Lower leg skin (tissue), 4 donors: ENCODE measurements at places on chromosomes 7 and 10.

GRCh38 chr10:89371987-89372386 is 5.9 kb upstream of the IFIT1B start:
- no peak for DNase-seq

DNA sequence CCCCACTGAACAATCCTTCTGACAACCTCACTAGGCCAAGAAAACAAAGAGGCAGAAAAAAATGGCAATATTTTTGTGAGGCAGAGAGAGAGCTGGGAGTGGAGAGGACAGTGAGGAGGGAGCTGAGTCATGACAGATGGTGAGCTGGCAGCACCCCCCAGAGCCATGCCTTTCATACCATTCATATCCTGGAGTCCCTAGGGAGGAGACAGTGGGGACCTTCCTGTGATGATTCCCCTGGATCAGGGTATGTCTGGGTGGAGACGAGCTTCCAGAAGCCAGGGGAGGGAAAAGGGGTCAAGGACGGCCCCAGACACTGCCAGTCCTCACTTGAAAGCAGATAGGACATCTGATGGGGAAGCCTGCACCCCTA is 160.5 kb downstream of the ADAM12 start:
- DNase-seq = no peak

DNA sequence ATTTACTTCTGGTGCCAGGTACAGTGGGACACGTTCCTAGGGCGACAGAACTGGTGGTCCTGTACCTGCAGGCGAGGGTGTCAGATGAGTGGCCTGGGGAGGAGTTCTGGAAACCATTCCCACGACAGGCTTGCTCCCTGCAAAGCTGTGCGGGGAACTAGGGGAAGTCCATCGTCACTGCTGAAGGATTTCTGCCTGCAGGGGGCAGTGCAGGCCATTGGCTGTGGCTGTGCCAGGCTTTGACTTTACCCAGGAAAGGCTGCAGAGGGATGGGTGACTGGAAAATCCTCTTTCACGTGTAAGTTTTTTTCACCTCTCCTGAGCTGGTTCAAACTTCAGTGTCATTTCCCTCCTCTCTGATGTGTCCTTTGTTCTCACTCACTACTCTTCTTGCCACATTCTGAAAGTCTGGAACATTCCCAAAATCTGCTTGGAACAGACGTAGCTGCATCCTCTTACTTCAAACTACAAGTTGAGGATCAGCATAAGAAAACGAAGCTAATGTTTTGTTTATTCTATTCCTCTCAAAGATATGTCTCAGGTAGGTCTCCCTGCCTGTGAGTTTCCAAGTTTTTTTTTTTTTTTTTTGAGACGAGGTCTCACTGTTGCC is 126.5 kb downstream of the SH2D4B start:
- peak; percentile 92 for DNase-seq

GRCh38 chr7:139078911-139079310 is 30.6 kb downstream of the ZC3HAV1 start:
- DNase-seq = no peak

DNA sequence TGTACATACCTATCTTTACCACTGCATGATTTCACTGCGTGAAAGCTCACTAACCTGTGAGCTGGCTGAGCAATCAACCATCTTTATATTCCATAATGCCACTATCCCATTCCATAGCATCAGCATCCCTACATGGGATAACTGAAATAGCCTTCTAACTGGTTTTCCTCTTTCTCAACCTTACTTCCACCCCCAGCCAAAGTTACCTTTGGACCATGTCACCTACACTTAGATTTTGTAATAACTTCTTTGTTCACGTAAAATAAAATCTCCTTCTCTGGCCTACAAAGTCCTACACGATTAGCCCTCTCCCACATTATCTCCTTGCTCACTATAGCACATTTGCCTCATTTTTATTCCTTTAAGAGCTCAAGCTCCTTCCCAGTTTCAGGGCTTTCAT is 2.5 kb downstream of the PSMA2 start:
- no peak for DNase-seq

DNA sequence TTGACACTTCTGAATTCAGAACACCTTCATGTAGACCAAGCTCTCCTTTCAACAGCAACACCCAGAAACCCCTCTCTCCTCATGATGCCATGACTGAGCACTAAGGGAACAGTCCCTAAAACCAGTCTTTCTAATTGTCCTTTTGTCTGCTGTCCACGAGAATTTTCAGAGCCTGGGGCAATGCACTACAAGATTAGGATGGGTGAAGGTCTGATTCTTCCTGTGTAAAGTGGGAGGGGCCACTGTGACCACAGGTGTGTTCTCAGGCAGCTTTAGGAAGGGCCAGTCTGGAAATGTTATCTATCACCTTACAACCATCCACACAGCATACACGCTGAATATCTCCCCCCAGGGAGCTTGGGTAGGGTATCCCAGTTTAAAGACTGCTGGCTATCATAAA is 7.9 kb downstream of the PAXIP1 start:
- no peak for DNase-seq

DNA sequence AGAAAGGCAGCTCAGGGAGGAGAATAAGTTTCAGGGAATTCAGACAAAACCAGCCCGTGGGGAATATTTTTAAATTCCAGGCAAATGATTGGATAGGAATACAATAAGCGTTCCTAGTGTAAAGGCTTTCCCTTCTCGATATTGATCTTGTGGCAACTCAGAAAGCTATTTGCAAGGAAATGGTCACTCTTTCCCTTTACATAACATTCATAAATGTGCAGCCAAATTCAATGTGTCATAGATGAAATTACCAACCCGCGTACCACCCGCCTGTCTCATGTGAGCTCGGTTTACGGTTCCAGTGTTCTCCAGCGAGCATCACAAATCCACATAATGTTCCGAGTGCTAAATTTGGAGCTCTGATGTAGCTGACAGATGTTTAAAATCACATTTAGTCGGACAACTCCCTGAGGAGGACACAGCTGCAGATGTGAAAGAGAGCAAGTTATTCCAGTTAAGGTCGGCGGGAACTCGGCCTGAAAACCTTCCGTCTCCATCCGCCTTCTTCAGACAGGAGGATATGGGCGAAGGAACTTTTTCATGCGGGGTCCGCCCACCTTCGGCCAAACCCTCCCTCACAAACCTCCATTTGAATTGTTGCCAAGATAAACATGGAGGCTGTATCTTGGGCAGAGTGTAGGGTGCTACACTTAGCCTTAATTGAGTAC is 327.0 kb downstream of the RNLS start:
- DNase-seq = no peak

DNA sequence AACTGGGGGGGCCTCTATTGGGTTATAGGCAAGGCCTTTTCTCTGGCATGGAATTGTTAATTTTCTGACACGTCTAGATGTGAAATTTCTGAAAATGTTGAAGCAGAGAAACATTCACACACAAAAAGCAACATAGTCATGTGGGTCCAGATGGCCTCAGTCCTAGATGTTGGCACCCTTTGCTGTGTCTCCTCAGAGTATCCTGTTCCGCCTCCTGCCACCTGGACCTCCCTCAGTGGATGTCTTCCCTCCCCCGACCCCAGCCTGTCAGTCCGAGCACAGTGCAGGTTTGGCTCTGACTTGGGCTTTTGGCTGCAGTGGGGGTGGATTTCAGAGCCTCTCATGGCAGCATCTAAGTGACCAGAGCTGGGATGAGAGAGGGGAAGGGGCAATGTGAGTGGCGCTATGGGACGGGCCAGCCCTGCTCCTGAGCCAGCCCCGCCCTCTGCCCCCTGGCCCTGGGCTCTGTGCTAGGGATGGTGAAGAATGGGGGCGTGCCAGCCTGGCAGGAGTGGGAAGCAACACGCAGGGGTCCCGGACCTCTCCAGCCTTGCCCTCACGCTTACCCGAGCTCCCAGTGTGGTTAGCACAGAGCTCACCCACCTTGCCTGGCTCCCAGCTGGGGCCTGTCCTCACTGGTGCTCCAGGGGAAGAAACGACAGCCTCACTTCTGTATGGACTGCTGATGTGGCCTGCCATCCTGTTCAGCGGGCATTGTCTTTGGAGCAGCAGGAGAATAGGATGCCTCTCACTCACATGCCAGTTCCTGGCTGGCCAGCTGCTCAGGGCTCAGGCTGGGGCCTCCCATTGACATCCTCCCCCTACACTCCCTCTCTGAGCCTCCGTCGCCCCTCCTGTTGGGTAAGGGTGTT is 6.2 kb downstream of the ATP6V0E2 start:
- peak; percentile 71 for DNase-seq

GRCh38 chr7:73507556-73507955 is 14.5 kb downstream of the BAZ1B start:
- no peak for DNase-seq

GRCh38 chr7:29189743-29190201 is 4.8 kb upstream of the CHN2 start:
- DNase-seq = peak; percentile 92
